ENCODE measurements at places on chromosomes 4 and X.

DNA sequence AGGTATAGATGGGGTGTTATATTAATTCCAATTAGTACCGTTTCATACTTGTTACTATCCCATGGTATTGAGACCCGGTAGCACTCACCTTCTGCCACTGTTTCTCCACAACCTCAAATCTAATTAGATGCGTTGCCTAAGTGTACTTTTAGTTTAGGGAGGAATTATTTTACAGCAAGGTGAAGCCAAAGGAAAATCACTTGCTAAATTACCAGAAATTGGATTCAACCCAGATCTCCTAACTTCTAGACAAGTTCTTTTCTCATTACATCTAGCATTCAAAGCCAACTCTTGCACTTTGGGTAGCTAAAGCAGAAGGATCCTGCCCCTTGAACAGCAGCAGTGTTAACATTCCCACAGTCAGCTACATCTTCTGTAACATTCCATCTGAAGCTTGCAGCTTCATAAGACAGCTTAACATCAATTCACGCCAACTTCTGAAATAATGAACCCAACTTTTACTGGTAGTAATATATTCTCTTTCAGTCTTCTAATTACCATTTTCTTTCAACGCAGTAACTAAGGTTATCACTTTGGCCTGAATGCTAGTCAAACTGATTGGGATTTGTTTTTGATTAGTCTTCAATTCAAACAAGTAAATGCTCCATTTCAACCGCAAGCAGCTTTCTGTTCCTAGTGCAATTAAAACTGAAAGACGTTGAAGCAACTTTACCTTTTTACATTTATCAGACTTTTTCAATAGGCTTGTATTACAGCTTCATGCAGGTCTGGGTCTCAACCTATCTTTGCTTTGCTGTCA lies 934 bp upstream of the SEC31A start:
- DNase-seq = no peak

GRCh38 chrX:43225626-43226328 lies 430.3 kb upstream of the MAOA start:
- no peak for DNase-seq

DNA sequence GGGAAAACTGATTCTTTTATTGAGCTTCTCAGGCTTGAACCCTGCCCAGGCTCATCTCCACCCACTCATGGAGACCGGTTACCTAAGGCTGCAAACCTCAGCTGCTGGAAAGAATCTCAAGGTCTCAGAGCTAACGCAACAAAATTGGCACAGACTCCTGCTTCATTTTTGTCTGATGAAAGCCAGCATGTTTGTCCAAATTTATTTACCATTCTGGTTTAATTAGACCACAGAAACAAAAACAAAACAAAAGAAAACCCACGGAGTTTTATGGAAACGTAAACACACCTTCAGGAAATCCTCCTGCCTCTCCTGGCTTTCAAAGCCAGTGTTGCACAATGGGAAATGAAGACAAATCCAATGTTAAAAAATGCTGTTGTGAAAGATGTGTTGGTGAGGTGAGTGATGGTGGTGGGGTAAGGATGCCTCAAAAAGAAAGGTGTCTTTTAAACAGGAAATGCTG lies 56.4 kb upstream of the PDLIM3 start:
- peak; percentile 54 for DNase-seq

DNA sequence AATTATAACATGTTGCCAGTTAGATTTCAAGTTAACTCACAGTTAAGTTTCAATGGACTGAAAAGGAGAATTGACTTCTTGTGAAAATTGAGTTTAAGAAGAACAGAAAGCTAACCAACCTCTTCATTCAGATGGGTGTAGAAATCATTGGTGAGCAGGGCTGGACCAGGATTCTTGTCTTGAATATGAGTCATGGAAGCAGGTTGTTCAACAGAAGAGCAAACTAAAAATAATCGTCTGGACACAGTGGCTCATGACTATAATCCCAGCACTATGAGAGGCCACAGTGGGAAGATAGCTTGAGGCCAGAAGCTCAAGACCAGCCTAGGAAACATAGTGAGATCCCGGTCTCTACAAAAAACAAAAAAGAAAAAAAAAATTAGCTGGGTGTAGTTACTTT lies 98.2 kb downstream of the ARSJ start:
- peak; percentile 42 for DNase-seq

DNA sequence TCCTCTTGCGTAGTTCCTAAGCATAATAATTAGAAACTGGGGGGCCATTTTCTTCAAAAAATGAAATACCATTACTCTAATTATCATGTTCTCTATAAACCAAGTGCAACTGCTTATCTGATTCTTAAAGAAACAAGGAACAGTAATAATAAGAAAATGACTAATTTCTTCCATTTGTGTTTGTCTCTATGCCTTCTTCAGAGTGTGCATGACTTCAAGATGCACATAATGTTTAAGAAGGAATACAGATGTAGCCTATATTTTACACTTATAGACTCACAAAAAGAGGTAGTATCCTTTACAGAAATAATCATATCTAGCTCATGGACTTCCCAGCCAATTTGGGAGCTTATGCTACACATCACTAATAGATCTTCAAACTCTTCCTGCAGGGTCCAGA lies 131.7 kb downstream of the CHRNA9 start:
- DNase-seq = no peak

DNA sequence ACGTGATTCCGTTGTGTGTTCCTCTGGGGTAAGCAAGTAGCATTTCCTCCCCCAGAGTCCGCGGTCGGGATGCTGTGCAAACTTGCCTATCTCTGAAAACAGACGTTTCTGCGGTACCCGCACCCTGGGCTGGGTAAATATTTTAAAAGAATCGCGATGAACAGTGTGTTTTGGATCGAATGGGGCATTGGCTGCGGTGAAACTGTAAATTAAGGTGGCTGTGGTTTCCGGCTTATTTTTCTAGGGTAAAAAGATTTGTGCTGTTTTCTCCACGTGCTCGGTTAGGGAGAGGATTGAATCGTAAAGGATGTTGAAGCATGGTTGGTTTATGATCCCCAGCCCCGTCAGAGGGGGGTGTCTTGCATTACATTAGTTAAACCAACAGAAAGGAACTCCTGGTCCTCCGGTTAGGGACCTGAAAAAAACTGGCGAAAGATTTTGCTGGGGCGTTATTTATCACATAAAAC lies 1.2 kb downstream of the HHIP start:
- DNase-seq = no peak

DNA sequence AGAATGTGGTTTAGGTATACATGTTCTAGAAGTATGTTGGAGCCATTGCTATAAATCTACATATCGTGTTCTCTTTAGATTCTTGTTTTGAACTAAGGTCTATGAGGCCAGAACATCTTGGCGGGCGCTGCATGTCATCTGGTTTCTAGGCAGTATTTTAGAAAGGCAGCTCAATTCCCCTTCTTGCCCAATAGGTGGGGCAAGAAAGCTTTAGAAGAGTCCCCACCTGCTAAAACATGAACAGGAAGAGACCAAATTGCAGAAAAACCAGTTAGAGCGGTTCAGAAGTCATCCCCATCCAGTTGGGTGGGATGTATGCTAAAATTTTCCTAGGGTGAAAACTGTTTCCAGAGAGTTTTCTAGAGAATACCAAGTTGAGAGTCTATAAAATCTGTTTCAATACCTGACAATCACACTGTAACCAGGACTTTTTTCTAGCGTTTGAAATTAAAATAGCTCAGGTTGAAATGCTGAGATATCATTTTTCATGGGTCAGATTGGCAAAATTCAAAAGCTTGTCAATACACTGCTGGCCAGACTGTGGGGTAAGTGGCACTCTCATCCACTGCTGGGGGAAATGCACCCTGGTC lies 17.5 kb upstream of the SH3KBP1 start:
- peak; percentile 54 for DNase-seq

DNA sequence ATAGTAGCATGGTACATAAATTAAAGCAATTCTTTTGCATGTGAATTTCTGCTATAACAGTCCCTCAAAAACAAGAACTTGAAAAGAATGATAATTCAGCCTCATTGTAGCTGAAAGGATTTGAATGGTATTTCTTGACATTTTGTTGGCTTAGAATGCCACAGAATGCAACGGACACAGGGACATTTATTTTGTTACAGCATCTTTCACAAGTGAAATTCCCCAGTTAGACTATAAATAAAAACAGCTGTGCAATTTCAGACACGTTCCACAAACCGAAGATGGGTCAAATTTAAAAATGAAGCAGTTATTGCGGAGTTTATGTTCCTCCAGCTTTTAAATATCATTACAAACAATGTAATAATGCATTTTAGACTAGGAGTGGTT lies 82.8 kb upstream of the AMELX start:
- no peak for DNase-seq

DNA sequence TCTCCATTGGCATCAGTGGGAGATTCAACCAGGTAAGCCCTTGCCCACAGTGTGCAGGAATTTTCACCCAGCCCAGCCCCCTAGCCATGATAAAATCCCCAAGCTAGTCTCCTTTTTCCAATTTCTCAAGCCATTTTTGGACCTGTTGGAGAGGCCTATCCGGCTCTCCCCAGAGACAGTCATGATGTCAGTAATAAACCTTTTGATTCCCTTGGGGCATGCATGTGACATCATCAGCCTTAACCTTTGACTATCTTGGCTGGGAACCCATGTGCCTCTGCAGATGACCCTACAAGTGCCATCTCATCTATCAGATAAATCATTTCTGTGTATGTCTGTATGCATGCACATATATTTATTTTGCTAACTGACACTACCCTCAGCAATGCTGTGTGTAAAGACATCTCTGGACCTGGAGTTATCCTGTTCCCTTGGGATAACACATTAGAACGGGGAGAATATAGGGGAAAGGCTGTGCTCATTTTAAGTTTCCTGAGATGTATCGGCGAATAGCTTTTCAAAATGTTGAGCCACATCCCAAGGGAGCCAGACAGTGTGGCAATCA lies 51.0 kb downstream of the CYTL1 start:
- no peak for DNase-seq

DNA sequence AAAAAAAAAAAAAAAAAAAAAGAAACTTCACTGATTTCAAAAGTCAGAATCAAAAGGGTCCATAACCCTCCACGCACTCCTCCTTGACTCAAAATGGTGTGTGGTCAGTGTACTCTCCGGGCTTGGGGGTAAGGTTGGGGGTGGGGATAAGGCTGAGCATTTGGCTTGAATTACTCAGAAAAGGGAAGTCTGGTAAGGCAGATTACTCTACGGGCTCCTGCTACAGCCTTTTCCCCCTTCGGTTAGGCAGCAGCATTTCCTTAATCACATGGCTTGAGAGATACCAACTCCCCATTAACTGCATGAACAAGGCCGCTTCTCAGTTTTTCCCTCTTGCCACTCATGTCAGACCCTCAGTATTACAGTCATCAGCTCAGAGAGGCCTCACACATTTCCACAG lies 135.4 kb upstream of the DUSP21 start:
- DNase-seq = no peak

DNA sequence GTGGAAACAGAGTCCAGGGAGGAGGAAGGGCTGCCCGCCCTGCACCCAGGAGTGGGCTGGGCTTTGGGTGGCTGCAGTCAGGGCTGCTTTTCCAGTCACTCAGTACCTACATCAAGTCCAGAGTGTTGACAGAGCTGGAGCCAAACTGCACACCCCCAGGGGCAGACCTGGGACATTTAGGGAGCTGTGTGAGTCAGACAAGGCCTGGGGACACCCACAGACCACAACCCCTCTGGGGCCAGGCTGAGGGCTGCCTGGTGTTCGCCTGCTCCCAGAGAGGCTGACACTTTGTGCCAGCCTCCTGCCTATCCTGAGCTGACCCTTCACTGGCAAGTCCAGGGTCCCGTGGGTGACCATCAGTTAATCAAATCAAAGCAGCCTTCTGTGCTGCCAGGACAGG lies 240.0 kb downstream of the BCOR start:
- no peak for DNase-seq

DNA sequence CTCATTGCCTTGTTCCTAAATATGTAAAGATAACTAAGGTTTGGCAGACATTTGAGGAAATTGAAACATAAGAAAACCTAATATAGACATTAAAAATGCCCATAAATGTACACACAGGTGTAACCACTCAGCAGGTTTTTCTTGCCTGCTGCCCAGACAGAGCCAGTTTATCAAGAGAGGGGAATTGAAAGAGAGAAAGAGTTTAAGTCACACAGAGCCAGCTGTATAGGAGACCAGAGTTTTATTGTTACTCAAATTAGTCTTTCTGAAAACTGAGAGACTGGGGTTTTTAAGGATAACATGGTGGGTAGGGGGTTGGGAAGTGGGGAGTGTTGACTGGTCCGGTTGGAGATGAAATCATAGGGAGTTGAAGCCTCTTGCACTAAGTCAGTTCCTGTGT lies 119.0 kb downstream of the CFAP299 start:
- no peak for DNase-seq

- DNase-seq = peak; percentile 99
These were observed 24.9 kb downstream of the FGFBP1 start for GRCh38 chr4:15913631-15913970.

GRCh38 chr4:128461291-128462102 lies 173.9 kb upstream of the PGRMC2 start:
- DNase-seq = peak; percentile 63

DNA sequence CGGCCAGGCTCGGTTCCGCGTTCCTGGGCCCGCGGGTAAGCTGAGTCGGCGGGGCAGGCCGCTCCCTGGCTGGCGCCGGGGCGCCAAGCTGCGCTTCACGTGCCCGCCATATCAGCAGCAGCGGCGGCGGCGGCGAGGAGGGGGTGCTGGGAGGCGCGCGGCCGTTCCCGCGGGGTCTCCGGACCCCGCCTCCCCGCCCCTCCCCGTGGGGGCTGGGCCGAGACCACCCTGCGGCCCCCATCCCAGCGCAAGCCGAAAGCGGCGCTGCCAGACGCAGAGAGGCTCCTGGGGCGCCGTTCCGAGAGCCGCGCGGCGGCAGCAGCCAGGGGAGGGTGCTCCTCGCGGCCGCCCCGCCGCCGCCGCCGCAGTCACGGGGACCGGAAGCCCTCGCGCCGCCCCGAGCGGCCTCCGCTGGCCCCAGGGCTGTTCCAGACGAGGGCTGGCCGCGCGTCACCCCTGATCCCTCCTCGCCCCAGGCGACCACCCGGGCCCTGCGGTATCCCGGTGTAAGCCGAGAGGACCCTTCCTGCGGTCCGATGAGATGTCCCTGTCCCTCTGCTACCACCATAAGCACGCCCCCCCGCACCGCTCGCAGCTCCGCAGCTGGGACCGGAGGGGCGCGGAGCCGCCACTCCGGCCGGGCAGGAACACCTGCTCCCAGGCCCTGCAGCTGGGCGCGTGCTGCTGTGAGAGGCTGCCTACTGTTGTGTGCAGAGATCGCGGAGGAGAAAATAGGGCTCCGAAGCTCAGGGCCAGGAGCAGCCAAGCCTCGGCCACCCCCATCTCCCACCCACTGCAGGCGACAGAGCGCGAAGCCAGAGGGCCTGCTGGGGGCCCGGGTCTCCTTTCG lies 7.5 kb upstream of the BCOR start:
- peak; percentile 36 for DNase-seq

GRCh38 chr4:102390438-102390837 lies 45.2 kb upstream of the SLC39A8 start:
- DNase-seq = peak; percentile 90

- DNase-seq = peak; percentile 14
These were observed 163.9 kb downstream of the KDR start for GRCh38 chr4:54961357-54961975.

- DNase-seq = no peak
These were observed 254.9 kb downstream of the RCHY1 start for GRCh38 chr4:75259306-75259705.

DNA sequence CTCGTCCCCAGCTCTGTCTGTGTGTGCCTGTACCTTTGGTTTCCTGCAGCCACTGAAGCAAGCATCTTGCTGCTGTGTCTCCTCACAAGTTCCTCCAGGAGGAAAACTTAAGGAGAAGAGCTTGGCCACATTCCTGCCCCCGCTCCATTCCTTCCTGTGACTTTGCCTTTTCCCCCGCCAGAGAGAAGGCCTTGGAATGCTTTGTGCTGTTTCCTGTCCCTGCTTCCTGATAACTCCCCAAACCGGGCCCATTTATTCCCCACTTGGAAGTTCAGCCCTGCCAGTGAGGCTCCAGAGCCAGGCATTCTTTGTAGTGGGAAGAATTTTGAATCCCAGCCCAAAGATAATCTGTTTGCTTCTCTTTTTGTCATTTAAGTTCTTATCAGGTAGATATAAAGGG lies 33.1 kb downstream of the SMIM10L2A start:
- DNase-seq = no peak

Measured in mammary epithelial cell (primary cell).